ENCODE measurements at places on chromosomes 3 and 15.

- no peak for DNase-seq
Measured at GRCh38 chr15:66840615-66841390, 138.8 kb downstream of the SMAD6 start.

DNA sequence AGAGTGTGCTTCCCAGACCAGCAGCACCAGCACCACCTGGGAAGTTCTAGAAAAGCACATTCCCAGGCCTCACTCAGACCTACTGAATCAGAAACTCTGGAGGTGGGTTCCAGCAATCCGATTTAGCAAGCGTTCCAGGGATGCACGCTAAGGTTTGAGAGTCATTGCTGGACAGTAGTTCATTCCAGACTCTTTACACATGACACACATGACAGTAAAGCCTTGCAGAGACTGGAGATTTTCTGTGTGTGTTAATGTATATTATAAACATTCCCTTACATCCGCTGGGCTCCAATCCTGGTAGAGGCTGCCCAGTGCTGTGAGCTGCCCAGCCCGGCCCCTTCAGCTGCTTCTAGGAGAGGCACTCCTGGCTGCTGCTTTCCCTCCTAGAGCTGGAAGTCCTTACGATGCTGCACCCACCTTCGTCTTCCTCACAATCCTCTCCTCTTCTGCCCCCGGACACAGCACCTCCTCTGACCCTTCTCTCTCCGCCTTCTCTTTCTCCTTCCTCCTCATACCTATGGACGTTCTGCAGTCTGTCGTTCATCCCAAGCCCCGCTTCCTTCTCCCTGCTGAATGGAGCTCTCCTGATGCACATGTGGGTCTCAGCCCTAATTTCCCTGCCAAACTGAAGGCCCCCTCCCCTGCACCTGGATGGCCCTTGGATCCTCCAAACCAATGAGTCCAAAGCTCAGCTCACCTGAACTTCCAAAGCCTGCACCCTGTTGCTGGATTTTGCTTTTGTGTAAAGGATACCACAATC is 44.4 kb downstream of the ITGA11 start:
- no peak for DNase-seq

- peak; percentile 11 for DNase-seq
Measured at GRCh38 chr3:148957586-148957985, 33.8 kb upstream of the GYG1 start.

GRCh38 chr3:59046839-59047238 is 3.0 kb downstream of the CFAP20DC start:
- DNase-seq = no peak

GRCh38 chr3:95084738-95085137 is 1021.9 kb downstream of the NSUN3 start:
- DNase-seq = no peak

DNA sequence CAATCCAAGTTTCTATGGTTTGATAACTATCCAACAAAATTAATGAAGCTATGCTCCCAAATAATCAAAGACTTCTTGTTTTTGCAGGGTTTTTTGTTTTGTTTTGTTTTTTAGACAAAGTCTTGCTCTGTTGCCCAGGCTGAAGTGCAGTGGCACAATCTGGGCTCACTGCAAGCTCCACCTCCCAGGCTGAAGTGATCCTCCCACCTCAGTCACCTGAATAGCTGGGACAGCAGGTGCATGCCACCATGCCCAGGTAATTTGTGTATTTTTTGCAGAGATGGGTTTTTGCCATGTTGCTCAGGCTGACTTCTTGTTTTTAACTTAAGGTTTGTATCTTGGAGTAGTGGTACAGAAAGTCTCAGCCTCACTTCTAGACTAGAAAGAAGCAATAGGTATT is 11.0 kb upstream of the GATM start:
- DNase-seq = no peak

GRCh38 chr3:126677862-126678503 is 23.1 kb upstream of the TXNRD3 start:
- no peak for DNase-seq

- no peak for DNase-seq
Measured at GRCh38 chr3:111936191-111936841, 42.5 kb upstream of the ABHD10 start.

DNA sequence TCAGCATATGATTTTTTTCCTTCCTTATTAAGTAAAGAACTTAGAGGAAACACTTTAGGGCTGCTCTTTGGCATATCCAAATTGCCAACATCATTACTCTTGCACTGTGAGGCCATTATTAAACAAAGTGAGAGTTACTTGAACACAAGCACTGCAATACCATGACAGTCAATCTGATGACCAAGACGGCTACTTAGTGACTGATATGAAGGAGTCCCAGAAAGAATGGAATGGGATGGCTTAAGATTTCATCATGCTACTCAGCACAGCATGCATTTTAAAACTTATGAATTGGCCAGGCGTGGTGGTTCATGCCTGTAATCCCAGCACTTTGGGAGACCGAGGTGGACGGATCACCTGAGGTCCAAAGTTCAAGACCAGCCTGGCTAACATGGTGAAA is 55.2 kb downstream of the FAM98B start:
- DNase-seq = no peak

GRCh38 chr3:136982520-136983138 is 24.8 kb downstream of the IL20RB start:
- DNase-seq = no peak

DNA sequence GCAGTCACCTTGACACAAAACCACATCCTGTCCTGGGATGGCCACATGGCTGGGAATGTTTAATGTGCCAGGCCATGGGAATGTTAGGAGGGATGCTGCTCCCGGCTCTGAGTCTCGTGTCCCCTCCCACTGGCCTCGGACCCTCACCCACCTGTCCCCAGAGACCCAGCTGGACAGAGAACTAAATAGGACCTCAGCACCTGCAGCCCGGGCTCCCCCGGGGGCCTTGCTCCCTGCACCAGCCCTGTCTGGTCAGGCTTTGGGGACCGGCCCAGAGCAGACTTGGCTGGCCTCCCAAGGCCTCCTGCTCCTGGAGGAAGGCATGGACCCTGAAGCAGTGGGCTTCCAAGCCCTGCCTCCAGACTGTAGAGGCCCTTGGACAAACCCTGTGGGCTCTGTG is 100.0 kb upstream of the IQSEC1 start:
- no peak for DNase-seq

DNA sequence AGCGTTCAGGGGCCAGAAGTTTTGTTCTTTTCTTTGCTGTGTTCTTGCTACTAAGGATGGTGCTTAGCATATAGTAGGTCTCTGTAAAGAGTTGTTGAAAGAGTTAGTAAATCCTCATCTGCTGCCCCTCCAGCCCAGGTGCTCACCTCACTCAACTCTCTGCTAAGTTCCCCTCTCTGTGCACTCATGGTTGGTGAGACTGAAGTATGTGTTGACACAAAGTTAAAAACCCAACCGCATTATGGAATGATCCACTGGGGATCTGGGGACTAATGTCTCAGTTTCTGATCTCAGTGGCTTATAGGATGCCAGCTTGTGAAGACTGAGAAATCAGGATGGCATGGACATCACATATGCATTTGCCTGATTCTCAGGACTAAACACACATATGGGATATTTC is 13.8 kb downstream of the RYR3 start:
- no peak for DNase-seq

DNA sequence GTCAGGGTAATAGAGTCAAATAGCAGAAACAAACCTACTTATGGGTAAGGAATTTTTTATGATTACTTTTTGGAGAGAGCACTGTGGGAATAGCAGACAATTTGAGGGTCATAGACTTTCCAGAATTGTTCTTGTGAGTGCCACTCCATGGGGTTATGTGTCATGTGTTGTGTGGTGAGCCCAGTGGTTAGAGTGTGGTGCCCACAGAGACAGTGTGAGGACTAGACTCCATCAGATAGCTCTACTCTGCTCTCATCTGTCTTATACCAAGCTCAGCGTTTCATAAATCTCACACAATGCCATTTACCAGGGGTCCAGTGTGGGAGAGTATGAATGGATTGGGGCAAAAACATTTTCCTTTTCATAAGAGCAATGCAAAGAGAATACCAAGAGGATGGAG is 188.9 kb downstream of the AGBL1 start:
- DNase-seq = no peak

GRCh38 chr3:57942872-57943283 is 65.3 kb upstream of the FLNB start:
- no peak for DNase-seq

DNA sequence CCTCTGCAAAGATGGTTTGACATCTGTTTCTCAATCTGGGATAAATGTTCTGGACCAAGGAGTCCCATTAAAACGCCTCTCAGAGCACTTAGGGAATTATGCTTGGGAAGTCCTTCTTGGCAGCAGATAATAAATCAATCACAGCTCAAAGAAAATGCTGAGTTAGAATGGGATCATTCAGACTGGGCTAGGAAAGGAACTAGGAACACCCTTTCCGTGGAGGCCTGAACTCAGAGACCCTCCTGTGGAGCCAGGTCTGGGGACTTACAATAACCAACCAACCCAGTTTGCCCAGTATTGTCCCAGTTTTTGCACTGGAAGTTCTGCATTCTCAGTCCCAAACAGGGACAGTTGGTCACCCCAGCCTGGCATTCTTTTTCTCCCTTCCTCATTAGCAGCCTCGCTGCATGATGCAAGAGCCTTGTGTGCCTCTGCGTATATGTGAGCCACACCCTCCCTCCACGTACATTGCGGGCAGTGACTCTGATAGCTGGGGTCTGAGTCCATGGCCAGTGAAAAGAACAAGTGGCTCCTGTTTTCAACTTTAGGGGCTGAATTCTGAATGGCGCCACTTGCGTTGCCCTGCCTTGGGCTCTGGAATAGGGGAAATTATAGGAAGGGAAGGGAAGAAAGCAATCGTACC is 88.7 kb downstream of the SEMA5B start:
- no peak for DNase-seq

- DNase-seq = no peak
Measured at GRCh38 chr15:39283531-39283930, 297.3 kb upstream of the THBS1 start.

DNA sequence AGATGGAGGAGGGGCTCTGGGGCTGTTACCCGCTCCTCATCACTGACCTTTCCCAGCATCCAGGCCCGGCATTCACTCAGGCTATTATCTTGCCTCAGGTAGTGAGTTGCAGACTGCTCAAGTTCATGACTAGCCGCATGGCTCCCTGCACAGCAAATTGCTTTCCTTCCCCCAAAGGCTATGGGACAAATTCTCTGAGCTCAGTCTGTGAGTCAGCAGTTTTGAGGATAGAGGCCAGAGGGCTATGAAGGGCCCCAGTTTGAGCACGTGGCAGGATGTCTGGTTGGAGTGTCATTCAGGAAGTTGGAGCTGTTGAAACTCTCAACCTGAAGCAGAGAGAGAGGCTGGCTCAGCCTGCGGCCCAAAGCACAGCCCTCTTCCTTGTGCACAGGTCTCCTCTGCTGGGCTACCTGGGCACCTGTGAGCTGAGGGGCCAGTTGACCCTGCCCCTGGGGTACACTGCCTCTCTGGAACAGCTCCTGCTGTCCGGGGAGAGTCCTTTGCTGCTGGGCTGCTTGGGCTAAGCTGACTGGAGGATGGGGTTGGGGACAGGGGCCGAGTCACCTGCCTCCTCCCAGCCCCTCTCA is 7.9 kb downstream of the FAH start:
- DNase-seq = peak; percentile 66

DNA sequence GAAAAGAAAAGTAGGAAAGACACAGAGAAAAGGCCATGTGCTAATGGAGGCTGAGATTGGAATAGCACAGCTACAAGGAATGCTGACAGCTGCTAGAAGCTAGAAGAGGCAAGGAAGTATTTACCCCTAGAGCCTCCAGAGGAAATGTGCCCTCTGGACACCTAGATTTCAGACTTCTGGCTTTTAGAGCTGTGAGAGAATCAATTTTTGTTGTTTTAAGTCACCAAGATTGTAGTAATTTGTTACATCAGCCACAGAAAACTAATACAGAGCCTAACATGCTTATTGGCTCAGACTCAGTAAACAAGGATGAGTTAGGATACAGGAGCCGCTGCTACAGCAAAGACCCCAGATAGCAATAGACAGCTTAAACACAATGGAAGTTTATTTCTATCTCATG is 33.1 kb upstream of the GLCE start:
- DNase-seq = no peak

DNA sequence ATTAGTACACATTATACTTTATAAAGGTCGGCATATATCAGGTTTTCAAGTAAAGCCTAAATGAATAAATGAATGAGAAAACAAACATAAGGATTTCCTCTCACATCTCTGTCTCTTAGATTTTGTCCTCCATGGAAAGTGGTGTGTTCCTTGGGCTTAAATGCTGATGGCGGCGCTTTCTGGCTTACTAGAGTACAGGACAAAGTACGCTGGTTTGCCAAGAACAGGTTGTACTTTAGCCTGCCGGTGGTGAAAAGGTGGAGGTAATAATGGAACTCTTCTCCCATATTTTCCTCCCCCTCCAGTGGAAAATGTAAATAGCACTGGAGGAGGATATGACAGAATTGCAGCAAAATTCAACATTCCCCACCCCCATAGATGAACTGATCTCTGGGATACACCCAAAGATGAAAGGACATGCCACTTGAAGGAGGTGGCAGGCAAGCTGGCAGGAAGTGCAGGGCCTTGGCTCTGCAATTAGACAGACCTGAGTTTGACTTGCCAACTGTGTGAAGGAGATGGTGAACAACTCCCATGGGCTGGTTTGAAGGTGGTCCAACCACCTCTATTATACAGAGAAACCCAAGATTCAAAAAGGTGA is 29.3 kb downstream of the CEP152 start:
- DNase-seq = no peak

DNA sequence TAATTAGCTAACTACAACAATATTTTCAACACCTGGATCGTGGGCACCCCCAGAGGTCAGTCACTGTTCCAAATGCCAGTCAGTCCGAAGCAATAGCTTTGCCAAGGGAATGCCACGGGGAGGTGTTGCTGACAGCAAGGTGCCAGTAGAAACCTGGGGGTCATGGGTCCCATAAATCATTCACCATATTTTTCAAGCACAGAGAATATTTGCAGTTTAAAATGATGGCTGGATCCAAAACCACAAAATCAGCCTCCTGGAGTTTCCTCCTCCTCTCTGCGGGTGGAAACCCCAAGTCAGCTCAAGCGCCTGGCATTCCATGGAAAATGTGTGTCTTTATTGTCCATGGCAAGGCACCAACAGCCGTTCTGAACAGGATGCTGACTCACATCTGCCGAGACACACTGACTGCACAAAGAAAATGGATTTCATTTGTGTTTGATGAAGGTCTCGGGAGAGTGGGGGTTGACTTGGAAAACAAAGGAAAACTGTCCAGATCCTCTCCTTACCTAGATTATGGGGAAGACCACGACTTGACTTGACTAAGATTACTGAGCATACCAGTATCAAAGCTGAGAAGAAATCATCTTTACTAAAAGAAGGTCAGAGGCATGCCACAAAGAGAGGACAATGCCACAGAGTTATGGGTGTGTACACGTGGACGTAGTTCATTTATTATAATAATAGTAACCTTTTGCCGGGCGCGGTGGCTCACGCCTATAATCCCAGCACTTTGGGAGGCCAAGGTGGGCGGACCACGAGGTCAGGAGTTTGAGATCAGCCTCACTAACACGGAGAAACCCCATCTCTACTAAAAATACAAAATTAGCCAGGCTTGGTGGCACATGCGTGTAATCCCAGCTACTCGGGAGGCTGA is 26.4 kb downstream of the ANXA2 start:
- peak; percentile 21 for DNase-seq

Data from activated CD4-positive, alpha-beta T cell treated with anti-CD3 and anti-CD28 coated beads for 48 hours (primary cell).